ENCODE measurements at places on chromosomes 1 and 21.

- DNase-seq = no peak
Observed at GRCh38 chr1:33342041-33342723, 21.3 kb upstream of the A3GALT2 start.

- no peak for DNase-seq
Observed at GRCh38 chr1:23701310-23701709, 9.7 kb downstream of the RPL11 start.

- no peak for DNase-seq
Observed at GRCh38 chr1:2279210-2279639, 51.1 kb downstream of the SKI start.

DNA sequence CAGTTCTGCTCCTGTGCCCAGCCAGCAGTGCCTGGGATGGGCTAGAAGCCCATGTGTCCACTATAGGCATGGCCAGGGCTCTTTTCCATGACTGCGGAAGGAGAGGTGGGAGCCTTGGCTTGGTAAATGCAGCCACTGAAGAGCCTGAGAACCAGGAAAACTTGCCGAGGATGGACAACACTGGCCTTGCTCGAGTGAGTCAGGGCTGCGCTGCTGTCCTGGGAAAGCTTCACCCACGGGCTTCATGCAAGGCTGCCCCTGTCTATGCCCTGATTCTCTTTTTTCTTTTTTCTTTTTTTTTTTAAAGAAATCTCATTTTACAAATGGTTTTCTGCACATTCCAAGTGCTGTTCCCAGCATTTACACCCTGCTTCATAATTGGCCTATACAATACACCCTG is 156.5 kb downstream of the CAMTA1 start:
- no peak for DNase-seq

DNA sequence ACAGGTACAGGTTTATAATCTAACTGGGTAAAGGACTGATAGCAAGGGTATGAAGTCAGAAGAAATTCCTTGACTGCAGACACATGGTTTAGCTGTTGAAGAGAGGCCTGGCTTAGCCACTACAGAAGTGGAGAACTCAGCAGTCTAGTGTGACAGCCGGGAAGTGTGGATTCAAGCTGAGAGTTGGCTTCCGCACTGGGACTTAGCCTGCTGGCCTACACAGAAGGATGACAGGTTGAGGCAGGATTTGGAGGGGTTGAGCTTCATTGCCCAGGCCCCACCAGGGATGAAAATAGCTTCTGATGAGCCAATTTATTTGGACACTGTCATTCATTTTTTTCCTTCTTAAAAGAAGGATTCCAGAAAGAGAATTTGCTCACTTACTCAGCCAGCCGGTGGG is 284.4 kb downstream of the PCP4 start:
- no peak for DNase-seq

DNA sequence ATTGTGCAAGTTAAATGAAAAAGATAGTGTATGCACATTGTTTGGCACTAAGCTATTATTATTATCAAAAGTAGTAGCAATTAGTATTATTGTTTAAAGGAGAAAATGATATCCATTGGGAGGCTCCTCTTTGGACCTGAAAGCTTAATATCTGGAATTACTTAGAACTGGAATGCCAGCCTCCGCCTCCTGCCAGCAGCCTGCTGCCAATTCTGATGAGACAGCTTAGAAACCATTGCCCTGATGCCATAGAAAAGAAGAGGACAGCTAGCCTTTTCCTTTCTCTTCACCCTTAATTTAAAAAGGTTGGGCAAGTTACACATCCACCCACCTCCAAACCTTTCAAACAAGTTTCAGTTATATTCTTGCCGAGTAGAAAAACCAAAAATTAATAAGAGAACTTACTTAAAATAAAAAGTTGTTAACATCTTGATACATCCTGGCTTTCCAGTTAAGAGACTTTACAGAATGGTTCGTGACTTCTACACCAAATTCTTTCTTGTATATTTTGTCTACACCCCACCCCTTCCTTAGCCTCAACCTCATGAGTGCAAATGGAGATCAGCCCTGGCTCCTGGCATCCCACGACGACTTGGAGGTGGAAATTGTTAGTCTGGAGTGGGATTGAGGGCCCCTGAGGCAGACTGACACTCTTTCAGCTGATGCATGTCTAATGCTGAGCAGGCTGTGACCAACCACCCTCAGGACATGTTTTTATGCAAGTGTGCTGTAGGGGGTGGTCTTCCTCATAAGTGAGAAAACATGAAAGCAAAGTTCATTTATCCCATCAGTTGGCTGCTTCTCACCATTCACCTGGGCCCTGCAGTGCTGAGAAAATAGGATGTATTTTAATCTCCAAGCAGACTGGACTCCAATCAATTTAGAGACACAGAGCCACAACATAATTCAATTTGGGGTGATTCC is 120.6 kb downstream of the KCNJ15 start:
- no peak for DNase-seq

DNA sequence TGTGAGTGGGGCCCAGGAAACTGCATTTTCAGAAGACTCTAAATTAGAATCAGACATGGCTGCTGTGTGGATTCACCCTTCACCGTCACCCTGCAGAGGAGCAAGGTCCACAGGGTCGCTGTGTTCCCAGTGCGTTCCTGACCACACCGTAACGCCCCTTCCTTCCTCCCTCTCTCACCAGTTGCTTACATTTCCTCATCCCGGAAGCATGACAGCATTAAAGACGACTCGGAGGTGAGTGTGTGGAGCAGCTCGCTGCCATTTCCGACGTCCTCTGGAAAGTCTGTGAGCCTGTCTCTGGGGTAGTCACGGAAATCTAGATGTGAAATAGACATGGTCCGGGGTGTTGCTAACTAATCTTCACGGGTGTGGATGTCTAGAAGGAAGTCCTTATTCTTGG is 45.9 kb downstream of the FAAP20 start:
- DNase-seq = peak; percentile 75

GRCh38 chr1:92066321-92066720 is 8.9 kb downstream of the SETSIP start:
- no peak for DNase-seq

- DNase-seq = no peak
Observed at GRCh38 chr1:34816778-34817177, 24.0 kb downstream of the GJA4 start.

GRCh38 chr1:58823481-58824010 is 39.7 kb upstream of the JUN start:
- no peak for DNase-seq

- DNase-seq = no peak
Observed at GRCh38 chr1:167714098-167714438, 7.7 kb upstream of the MPZL1 start.

- no peak for DNase-seq
Observed at GRCh38 chr1:226533220-226533619, 15.3 kb upstream of the STUM start.

- no peak for DNase-seq
Observed at GRCh38 chr1:45403298-45403697, 63.1 kb upstream of the MUTYH start.

- no peak for DNase-seq
Observed at GRCh38 chr1:94095112-94095637, 25.8 kb downstream of the ABCA4 start.

DNA sequence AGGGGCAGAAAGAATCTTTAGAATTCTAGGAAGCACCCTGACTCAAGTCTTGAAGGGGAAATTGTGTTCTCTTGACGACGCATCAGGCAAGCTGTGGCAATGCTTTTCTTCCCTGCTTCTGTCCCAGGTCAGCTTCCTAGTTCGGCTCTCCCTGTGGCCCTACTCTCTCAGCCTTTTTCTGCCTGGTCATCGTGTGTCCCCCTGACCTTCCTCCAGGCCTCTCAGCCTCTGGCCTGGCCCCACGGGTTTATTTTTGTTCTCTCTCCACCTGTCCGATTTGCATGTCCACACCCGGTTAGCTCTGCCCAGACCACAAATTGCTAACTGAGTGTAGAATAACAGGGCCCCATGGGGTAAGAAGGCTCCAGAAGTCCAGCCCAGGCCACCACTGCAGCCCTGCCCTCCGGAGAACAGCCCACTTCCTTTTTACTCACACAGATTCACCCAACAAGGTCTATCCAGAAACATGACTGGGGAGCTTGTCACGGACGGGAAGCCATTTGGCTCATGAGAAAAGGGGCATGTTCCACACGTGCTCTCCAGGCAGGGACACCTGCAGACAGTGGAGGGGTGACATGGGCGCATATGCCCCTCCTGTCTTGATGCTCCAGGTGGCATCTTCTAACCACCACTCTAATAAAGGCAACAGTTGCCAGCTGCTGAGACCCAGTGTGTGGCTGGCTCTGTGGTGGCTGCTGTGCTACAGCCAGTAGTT is 9.8 kb downstream of the KCNN3 start:
- DNase-seq = no peak

DNA sequence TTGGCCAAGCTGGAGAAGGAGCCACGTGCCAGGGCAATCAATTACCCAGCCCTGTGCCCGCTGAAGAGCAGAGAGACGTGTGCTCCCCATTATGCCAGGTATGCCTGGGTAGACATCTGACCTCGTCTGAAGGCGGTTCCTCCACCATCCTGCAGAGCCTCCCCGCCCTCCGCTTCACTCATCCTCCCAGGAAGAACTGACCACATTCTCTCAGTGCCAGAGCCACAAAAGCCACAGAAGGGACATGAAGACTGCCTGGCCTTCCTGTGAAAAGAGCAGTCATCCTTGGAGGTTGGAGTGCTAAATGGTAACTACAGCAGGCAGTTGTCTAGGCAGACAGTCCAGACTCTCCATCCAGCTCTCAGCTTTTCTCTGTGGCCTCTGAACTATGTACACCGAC is 12.0 kb downstream of the SYT2 start:
- DNase-seq = no peak

- no peak for DNase-seq
Observed at GRCh38 chr1:234396871-234397270, 23.6 kb downstream of the COA6 start.

- no peak for DNase-seq
Observed at GRCh38 chr1:184298440-184299405, 88.1 kb upstream of the C1orf21 start.

DNA sequence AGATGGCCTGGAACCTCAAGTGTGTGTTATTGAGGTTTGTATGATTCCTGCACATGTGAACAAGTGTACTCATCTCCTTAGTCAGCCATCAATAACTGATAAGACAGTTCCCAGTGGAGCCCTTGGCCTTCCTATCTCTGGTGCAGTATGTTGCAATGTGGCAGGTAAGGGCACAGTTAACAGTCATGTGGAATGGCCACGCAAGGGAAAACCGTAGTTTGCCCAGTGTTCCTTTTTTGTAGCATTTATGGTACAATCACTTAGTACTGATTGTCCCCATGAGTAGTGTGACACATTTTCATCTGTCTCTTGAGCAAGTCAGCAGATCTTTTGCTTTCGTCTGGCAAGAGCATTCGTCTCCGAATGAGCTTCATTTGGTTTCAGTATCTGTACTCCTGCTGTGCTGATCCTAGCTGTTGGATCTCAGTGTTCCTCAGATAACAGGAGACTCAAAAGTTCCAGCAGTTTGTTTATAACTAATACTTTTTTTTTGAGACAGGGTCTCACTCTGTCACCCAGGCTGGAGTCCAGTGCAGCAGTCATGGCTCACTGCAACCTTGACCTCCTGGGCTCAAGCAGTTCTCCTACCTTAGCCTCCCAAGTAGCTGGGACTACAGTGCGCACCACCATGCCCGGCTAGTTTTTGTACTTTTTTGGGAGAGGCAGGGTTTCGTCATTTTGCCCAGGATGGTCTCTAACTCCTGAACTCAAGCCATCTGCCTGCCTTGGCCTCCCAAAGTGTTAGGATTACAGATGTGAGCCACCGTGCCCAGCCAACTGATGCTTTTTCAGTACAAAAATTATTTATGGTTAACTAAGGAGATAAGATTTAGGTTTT is 8.2 kb downstream of the CTPS1 start:
- no peak for DNase-seq

DNA sequence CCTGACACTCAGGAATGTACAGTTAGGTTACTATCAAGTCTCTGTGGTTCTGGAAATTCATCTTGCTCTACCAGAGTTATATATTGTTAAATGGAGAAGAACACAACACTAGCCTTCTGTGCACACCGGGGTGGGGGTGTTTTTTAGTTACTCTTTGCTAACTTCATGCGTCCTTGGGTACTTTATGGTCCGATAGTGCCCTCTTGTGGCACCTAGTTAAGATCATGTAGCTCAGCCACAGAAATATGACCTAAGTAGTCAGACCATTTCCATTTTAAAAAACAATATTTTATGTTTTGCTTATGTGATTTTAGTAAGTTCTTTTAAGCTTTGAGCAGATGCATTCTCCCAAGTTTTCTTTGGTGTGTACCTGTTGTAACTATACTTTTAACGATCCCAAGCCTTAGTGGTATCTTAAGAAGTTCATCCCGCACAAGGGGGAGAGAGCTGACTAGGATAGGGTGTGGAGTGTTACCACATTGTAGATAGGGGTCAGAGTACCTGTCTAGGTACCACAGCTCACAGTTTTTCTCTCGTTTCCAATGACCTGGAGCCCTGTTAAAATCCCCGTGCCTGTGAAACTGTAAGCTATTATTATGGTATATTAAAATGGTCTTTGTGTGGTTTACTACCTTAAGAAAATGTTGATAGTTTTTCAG is 20.6 kb upstream of the SH3D21 start:
- peak; percentile 61 for DNase-seq

- DNase-seq = no peak
Observed at GRCh38 chr1:59990470-59990869, 63.9 kb upstream of the CYP2J2 start.

DNA sequence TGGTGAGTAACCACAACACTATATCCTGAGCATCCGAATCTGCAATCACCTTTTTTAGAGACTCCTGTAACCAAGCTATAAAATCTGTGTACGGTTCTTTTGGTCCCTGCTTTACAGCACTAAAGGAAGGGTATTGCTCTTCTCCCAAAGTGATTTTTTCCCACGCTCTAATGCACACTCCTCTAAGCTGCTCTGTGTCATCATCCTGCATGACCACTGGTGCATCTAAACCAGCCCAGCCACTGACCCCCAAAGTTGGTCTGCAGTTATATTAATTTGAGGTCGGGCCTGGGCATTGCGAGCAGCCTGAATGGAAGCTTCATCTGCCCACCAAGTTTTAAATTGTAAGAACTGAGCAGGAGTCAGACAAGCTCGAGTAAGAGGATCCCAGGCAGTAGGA is 480.0 kb downstream of the PTPRU start:
- no peak for DNase-seq

GRCh38 chr1:93904228-93904627 is 5.0 kb downstream of the GCLM start:
- DNase-seq = no peak

DNA sequence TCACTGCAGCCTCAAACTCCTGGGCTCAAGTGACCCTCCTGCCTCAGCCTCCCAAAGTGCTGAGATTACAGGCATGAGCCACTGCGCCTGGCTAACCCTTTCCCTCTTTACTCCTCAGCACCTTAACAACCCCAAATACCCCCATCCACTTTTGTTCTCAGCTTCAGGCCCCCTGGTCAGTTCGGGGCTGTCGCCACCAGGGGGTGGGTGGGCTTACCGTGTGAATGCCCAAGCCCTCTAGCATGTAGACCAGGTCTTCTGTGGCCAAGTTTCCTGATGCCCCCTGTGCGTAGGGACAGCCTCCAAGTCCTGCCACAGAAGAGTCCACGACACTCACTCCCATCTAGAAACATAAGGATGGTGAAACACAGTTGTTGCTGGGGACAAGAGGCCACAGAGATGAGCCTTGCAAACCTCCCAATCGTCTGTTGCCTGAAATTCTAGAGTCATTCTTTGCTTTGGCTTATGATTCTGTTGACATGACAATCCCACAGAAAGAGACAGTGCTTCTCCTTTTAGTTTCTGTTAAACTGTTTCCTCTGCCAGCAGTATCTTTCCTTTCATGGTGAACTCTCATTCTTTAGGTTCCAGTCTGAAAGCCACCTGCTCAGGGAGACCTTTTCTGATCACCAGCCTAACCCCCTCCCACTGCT is 3.8 kb upstream of the GALE start:
- no peak for DNase-seq

- no peak for DNase-seq
Observed at GRCh38 chr1:109474697-109475096, 8.4 kb downstream of the SYPL2 start.

- DNase-seq = no peak
Observed at GRCh38 chr1:200525090-200525987, 95.2 kb downstream of the KIF14 start.

Measured in activated CD8-positive, alpha-beta memory T cell treated with anti-CD3 and anti-CD28 coated beads for 24 hours (primary cell).